Activated T-helper 17 cell treated with anti-CD3 and anti-CD28 coated beads, Interleukin-2, amount 50 U/mL, for 72 hours (primary cell): ENCODE measurements at places on chromosomes 2 and 18. TPM values are rescaled to one million over a fixed set of nuclear protein-coding genes. Genes with fewer than 3 reads are reported as not detected.

DNA sequence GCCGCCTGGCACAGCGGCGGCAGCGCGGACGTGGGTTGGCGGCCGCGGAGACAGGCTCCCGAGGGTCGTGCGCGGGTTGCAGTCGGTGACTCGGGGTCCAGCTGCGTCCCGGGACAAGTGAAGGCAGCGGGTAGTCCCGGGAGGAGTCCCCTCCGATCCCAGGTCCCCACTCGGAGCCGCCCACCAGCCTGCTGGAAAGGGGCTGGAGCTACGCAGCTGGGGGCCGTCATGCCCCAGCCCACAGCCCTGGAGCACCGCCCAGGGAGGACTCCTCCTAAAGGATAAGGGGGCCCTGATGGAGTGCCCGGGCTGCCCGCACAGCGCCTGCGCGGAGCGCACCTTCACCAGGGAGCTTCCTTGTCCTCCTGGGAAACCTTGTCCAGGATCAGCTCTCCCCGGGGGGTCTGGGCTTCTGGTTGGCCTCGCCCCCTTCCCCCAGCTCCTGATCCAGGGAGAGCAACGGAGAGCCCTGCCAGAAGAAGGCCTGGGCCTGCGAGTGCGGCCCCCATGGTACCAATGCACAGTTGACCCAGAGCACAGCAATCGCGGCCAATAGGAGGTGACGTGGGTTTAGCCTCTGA lies 25.9 kb upstream of the ALPP start:
- no peak for ATAC-seq

Gene NFATC1
- 79.3 TPM for total RNA-seq

- no peak for ATAC-seq
These were observed 48.0 kb upstream of the RMND5A start for GRCh38 chr2:86672027-86672545.

DNA sequence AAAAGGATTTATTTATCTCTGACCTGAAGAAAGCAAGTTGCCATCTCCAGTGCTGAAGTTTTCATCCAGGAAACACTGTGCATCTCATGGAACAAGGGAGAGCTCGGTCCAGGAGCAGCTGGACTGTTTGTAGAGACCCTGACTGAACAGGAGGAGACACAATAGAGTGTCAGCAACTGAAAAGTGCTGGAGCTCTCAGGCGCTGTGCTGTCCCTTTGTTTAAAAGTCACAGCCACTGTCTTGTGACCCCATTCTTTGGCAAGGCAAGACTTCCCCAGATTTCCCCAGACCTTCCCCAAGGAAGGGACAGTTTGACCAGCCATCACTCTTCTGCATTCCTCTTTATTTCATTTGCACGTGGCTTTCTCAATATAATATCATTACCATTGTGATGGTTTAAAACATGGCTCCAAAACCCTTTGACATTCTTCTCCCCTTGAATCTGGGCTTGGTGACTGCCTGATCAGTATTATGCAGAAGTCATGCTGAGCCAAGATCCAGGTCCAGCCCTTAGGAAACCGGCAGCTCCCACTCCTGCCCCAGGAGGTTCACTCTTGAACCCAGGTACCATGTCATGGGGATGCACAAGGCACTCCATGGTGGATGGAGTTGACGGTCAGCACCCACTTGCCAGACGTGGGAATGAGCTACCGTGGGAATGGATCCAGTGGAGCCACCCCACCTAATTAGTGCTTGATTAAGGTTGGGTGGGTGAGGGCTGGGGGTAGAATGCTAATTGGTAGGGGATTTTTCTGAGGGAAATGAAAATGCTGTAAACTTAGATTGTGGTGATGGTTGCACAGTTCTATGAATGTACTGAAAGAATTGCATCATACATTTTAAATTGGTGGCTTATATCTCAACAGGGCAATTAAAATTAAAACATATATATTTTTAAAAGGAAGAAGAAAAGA lies 497.9 kb upstream of the RAB6C start:
- no peak for ATAC-seq

DNA sequence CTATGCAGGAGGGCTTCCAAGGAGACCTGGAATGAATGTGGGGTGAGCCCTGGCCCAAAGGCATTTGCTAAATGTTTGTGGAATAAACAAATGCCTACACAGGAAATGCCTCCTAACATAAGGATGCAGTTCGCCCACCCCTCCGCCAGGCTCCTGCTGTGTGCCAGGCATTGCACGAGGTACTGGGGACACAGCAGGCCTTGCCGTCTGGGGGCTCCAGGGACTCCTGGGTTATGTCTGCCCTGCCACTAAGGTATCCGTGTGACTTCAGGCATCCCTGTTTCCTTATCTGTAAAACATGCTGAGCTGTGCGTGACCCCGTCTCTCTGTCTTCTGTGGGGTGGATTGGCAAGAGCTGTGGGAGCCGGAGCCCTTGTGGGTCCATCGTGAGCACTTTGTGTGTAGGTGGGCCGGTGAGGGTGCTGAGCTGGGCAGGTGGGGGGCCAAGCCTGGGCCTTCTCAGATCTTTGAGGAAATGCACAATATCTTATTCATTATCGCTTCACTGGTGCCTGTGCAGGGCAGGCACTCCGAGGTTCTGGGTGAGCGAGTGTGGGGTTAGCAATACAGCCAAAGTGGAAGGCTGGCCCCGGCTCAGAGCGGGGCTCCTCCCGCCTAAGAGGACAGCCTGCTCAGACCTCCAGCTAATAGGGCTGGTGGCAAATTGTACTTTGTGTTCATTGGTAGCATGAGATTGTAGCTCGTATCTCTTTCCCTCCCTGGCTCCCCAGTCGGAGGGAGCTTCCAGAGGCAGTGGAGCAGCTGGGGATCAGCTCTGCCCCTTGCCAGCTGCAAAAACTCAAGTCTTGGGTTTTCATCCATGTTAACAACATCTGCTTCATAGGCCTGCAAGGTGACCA lies 126.8 kb downstream of the GLI2 start:
- ATAC-seq: no peak

Gene GREB1
- 1.0 TPM for total RNA-seq

- ATAC-seq: no peak
These were observed 10.0 kb downstream of the FAP start for GRCh38 chr2:162233197-162233596.

Gene ABCG5
- not detected for total RNA-seq

DNA sequence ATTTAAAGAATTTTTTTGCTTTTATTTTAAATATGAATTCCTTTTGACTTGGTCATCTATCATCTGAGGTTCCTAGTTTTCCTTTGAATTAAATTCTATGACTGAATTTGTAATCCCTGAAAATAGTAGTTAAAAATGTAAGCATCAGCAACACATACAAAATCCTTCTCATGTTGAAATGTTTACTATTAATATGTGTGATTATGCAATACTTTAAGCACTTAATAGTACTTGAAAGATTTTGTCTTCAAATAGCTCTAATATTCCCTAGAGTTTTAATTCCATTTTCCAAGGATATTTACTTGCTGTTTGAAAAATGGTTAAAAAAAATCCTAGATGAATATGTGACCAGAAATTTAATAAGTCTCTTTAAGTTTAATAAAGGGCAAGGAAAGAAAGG lies 26.6 kb upstream of the SPATS2L start:
- no peak for ATAC-seq

GRCh38 chr2:43314299-43314927 lies 88.0 kb upstream of the ZFP36L2 start:
- no peak for ATAC-seq

Gene MAP3K19
- total RNA-seq: not detected

DNA sequence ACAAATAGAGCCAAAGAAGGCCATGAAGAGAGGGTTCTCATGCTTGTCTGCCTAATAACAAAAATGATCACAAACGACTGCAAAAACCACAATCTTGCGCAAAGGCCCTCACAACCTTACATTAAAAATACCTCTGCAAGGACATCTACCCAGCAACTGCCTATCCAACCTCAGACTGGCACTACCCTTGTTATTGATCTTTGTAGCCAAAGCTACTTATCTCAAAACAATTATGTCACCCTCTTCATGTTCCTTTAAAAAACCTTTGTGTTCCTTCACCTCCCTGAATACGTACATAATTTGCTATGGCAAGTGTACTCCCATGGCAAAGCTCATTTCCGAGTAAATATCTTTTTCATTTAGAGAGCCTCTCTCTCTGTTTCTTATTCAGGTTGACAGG lies 44.1 kb downstream of the TMEM163 start:
- no peak for ATAC-seq
